ENCODE measurements at places on chromosomes 7 and 10.

GRCh38 chr7:2930310-2931033 is 86.4 kb upstream of the GNA12 start:
- no peak for DNase-seq

- DNase-seq, result peak; percentile 3
These were observed 259.6 kb upstream of the PPP2R2D start for GRCh38 chr10:131641231-131641630.

DNA sequence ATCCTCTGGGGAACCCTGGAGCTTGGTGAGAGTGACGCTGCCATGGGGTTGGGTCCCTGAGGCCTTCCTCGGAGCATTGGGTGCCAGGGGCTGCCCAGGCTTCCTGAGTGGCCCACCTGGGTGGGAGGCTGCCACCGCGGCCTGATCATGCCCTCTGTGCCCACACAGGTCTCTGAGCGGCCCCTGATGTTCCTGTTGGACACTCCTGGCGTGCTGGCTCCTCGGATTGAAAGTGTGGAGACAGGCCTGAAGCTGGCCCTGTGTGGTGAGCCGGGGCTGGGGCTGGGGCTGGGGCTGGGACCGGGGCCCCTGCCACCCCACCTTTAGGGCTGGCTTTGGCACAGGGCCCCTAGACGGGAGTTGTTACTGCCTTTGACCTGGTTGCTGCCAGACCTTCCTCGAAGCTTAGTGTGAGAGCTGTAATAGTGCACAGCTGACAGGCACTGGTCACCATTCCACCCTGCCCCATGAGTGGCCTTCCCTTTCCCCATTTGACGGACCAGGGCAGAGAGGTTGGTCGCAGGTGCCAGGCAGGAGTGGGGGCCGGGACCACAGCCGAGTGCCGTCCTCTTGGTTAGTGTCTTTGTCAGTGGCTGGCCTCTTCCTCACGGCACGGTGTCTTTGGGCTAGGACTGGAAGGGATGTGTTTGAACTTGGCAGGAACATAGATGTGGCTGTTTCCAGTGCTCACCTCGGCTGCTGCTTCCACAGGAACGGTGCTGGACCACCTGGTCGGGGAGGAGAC is 8.2 kb downstream of the MTG1 start:
- DNase-seq, result no peak

DNA sequence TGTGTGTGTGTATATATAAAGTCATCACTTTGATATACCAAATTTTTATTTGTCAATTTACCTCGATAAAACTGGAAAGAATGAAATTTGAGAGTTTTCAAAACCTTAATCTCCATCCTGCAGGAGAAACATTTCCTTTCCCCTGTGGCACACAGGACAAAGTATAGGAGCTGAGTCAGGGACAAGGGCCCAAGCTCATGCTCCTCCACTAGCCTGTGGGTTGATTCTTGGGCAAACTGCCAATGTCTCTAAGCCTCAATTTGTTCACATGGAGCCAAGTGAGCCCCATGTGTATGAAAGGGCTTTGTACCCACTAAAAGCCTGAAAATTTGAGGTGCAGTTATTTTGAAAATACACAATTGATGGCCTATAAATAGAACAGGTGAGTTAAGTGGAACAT is 60.3 kb upstream of the IL6 start:
- DNase-seq, result no peak

- DNase-seq, result no peak
These were observed at the start of gene TMEM273 for GRCh38 chr10:49187950-49188761. Gene TMEM273 (minus strand): TSS chr10:49188391. CDS start chr10:49188336, 55 bp downstream.

- no peak for DNase-seq
These were observed 268.9 kb downstream of the CSTF2T start for GRCh38 chr10:51430506-51430905.

- DNase-seq, result no peak
These were observed 117.0 kb downstream of the LHFPL3 start for GRCh38 chr7:104445393-104445792.

GRCh38 chr7:14332155-14332554 is 342.7 kb upstream of the ETV1 start:
- DNase-seq, result no peak

DNA sequence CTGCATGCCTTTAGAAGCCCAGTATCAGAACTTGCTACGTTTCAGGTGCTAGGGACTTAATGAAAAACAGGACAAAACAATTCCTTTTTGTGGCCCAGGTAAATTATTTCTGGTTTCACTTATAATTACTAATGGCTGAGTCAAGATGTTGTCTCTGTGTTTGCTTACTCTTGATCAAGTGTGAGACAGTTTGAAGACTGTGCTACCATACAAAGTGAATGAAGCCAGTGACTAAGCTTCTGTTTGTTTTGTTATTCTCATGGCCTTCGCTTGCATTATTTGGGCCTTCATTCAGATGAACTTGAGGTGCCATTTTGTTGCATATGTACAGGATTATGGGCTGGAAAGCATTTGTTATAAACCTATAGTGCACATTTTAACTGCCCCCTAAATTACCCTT is 17.9 kb downstream of the SMNDC1 start:
- no peak for DNase-seq

GRCh38 chr10:96225119-96225518 is 46.2 kb downstream of the BLNK start:
- no peak for DNase-seq

GRCh38 chr10:86489071-86489810 is 32.4 kb downstream of the WAPL start:
- no peak for DNase-seq

DNA sequence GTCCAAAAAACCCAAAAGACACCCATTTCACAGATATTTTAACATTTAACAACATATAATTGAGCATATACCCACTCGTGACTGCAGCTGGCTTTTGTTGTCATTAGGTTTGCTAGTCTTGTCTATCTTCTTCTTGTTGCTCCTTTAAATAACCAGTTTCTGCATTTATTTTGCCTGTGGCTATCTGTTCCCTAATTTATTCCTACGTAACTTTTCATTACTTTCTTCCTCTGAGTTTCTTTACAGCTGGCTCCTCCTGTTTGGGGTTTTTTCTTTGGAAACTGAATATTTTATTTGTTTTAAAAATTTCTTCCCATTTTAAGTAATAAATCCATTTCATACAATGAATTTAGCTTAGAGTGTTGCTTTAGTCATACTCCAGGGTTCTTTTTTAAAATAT is 14.4 kb downstream of the PILRA start:
- no peak for DNase-seq

- no peak for DNase-seq
These were observed 34.4 kb upstream of the FAM20C start for GRCh38 chr7:157771-158625.

GRCh38 chr10:86830043-86830591 is 73.7 kb downstream of the BMPR1A start:
- DNase-seq, result no peak

- DNase-seq, result no peak
These were observed 159.6 kb upstream of the PRKCQ start for GRCh38 chr10:6739530-6740174.

GRCh38 chr7:33109005-33109757 is at the start of gene RP9:
Gene RP9 (minus strand): TSS chr7:33109404. CDS start chr7:33109372, 32 bp downstream.
- no peak for DNase-seq

GRCh38 chr7:147586526-147586925 is 1004.0 kb upstream of the C7orf33 start:
- DNase-seq, result no peak

DNA sequence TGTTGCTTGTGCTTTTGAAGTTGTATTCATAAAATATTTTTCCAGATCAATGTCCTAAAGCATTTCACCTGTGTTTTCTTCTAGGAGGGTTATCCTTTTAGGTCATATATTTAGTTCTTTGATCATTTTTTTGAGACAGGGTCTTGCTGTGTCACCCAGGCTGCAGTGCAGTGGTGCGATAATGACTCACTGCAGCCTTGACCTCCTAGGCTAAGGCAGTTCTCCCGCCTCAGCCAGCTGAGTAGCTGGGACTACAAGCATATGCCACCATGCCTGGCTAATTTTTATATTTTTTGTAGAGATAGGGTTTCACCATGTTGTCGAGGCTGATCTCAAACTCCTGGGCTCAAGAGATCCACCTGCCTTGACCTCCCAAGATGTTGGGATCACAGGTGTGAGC is 315.8 kb upstream of the KAT6B start:
- no peak for DNase-seq

GRCh38 chr7:26630361-26630760 is 234.0 kb downstream of the SKAP2 start:
- no peak for DNase-seq

DNA sequence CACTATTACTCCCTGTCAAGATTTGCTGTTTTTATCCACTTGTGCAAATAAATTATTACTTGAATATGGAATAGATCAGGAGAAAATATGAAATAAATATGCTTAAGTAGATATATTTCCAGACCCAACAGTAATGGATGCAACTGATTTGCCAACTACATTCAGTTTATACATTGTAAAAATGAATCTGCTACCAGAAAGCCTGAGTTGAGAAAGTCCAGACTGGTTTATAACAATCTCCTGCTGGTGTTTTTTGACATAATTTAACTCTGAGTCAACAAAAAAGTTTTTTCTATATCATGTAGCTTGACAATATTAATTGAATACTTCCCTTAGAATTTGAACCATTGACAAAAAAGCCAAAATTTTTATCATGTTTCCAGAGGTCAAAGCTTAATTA is 265.8 kb upstream of the SEMA3D start:
- DNase-seq, result no peak

GRCh38 chr7:128120116-128120515 is 88.9 kb upstream of the LRRC4 start:
- no peak for DNase-seq

GRCh38 chr7:8908889-8909288 is 475.5 kb downstream of the NXPH1 start:
- no peak for DNase-seq
